ENCODE measurements at places on chromosomes 7 and 10. TPM values are rescaled to one million over a fixed set of nuclear protein-coding genes. Genes with fewer than 3 reads are reported as not detected.

The TACC2 gene
- 5.6 TPM for total RNA-seq

The ASIC3 gene
- total RNA-seq: under 0.01 TPM

The ASB10 gene
- not detected for total RNA-seq

The STAG3 gene
- under 0.01 TPM for total RNA-seq

The VAX1 gene
- total RNA-seq: not detected

The SLC26A3 gene
- not detected for total RNA-seq

The STK17A gene
- total RNA-seq: 91.1 TPM

The LRRC4 gene
- under 0.01 TPM for total RNA-seq

The ADRA2A gene
- 0.32 TPM for total RNA-seq

The SPDYE1 gene
- total RNA-seq: not detected

The ZNF777 gene
- 7.7 TPM for total RNA-seq

The KAZALD1 gene
- total RNA-seq: 9.1 TPM

The SAMD9L gene
- 18.0 TPM for total RNA-seq

The PMPCB gene
- 45.4 TPM for total RNA-seq

The PLXNA4 gene
- total RNA-seq: under 0.01 TPM

Data from fibroblast of villous mesenchyme (primary cell).